ENCODE measurements at places on chromosomes 3 and 15.

DNA sequence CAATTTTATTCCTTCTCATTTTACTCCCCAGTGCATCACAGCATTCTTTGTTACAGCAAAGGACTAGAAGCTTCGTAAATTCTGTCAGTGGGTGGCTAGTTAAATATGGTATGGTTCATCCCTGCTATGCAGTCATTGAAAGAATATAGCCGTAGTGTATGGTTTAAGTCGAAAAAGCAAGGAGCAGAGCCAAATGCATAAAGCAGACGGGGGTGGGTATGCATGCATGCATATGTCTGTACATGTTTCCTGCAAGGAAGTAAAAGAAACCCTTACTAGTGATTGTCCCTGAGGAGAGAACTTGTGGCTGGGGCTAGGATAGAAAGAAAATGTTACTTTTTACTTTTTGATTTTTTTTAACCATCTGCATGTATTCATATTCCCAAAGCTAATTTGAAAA, 19.9 kb downstream of the RBP2 start:
- DNase-seq: no peak

DNA sequence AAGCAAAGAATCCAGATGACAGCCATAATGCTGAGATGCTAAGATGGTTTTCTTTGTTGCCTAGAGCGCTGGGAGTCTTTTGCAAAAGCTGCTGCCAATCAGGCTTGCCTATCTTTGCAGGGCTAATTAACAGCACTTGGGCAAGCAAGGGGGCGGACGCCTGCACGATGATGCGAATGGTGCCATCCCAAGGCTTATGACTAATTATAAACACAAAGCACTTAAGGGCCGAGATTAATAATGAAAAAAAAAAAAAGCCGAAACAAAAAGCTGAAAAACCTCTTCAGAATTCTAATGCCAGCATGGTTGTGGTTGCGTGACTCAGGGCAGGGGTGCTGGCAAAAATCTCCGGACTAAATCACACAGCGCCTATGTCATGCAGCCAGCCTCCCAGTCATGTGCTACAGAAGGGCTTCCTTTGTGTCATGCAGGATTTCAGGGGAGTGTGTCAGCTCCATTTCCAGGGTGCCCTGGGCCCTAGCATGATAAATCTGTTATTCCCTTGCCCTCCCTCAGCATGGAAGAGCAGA, 185.0 kb upstream of the ANKRD28 start:
- DNase-seq: no peak

GRCh38 chr3:166580561-166580960, 743.3 kb upstream of the BCHE start:
- no peak for DNase-seq

DNA sequence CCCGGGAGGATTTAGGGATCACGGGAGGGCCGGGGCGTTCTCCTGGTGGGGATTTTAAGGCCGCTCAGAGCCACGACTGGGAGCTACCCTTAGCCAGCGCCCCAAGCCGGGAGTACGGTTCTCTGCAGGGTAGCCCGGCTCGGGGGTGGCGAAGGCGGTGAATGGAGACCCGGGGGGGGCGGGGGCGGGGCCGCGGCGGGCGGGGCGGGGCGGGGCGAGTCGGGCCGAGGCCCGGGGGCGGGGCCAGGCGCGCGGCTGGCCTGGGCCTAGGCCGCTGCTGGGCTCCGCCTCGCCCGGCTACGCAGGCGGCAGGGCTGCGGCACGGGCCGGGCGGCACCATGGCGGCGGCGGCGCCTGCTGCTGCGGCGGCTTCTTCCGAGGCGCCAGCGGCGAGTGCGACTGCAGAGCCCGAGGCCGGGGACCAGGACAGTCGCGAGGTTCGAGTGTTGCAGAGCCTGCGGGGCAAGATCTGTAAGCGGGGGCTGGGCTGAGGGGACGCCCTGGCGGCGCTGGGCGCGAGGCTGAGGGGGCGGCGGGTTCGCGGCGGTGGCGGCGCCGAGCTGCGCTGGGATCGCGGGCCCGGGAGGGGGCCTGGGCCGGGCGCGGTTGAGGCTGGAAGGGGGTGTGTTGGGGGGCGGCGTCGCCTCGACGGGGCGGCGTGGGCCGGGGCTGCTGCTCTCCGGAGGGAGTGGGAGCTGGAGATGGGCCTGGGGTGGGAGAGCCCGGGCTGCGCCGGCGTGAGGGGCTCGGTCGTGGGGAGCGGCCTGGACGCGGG, at the start of gene RASA2:
RASA2 (plus strand) TSS at position 282 of the 775 bp plus-strand sequence; CDS start at position 339, 57 bp downstream.
- DNase-seq: peak; percentile 69
